Fibroblast of upper back skin (primary cell): ENCODE measurements at places on chromosomes 7 and 10.

DNA sequence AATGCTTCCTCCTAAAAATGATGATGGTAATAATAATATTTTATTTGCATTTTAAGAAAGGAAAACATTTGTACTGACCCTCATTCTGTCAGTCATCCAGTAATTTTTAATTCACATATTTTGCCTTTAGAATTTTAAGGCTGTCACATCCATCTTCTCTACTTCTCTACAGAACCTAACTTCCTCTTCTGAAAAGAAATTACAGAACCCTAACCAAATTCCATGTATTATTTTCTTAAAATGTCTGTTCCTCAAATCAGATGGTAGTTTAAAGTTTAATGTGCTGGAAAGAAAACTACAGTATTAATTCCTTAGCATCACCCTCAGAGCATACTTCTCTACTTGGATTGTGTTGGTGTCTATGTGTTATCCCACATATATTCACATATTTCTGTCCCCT, 9.0 kb downstream of the PIK3CG start:
- DNase-seq = no peak

- no peak for DNase-seq
These were observed 130.5 kb upstream of the UNC5B start for GRCh38 chr10:71081912-71082311.

DNA sequence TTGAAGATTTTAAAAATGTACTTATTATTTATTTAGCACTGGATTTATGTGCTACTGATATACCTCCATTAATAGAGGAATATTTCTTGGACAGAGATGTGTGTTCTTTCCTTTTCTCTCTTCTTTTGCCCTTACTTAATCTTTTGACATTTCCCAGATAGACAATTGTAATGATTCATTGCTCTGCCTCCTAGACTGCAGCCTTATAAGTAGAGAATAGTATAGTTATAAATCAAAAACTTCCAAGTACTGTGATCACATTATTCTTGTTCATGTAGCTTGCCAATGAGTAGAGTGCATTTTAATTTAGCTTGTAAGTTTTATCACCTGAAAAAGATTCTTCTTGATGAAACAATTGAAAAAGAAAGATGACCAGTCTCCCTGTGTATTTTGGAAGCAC, 47.6 kb downstream of the CASD1 start:
- DNase-seq = no peak

DNA sequence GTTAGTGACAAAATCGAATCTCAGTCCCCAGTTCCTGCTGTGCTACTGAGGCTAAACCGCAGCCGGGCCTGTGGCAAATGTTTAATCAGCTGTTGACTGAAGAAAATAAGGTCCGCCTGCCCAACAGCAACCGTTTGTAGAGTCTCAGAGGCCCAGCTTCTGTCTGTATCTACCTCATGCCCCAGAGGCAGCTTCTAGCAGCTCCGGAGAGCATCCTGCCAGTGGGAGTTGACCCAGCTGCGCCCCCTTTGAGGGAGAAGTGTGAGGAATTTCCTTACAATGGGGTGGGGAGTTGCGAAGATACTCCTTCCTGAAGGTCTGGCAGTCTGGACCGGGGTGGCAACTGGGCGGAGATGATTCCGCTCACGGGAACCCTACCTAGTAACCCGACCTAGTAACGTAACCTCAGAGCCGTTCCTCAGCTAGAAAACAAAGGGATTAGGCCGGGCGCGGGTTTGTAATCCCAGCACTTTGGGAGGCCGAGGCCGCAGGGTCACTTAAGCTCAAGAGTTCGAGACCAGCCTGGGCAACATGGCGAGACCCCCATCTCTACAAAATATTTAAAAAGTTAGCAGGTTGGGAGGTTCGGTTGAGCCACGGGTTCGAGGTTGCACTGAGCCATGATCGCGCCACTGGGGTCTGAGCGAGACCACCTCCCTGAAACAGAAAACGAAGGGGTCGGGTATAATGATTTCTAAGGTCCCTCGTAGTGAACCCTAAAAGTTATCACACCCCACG, 846 bp upstream of the ZNF775 start:
- DNase-seq = peak; percentile 74

DNA sequence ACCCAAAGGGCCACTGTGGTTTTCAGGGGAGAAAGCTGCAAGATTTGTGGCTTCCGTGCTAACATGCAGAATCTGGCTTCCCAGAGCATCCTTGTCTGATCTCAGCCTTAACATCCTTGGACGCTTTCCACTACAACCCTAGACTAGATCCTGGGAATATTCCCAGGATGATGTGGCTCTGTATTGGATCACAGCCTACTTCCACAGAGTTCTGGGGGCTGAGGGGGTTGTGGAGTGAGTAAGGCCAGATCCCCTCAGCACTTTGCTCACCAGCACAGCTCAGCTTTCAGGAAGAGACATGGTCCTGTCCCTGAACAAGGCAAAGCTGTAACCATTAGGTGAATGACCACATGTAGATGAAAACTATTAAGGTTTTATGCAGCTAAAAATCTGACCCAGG, 241.3 kb upstream of the MYO3A start:
- DNase-seq = no peak

DNA sequence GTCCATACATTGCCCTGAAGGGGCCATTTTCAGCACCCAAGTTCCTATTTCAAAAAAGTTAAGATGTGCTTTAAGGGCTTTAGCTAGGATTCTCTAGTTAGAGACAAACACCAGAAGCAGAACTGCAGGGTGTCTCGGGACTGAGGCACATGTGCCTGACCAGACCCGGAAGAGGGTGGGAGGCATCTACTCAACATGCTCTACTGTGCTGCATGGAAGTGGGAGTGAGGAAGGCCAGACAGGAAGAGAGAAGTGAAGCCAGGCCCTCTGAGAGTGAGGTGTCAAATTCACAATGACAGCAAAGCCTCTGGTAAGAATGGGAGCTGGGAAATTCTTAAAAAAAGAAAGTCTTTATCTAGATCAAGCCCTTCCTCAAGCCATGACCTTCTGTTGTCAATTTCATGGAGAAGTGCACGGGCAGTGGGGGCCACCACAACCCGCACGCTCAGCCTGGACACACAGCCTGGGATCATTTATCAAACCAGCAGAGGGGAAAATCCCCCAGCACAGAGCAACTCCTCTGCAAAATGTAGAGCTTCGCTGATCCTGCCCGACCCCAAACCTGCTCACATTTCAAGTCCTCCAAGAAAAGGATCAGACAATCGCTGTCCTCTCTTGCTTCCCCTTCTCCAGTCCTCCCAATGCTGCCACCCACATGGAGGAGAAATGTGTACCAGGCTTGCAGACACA, 38.7 kb downstream of the PLXNA4 start:
- DNase-seq = peak; percentile 6

DNA sequence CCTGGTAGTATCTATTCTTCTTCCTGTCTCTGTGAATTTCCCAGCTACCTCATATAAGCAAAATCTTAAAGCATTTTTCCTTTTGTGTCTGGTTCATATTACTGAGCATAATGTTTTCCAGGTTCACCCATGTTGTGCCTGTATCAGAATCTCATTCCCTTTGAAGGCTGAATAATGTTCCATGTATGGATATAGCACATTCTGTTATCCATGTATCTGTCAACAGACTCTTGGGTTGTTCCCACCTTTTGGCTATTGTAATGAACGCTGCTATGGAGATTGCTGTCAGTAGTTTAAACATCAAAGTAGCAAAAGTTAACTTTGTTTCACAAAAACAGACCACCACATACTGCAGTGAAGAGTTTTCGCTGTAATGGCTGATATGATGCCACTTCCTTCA, 99.9 kb downstream of the NSUN6 start:
- DNase-seq = no peak

GRCh38 chr10:113221756-113222168, 271.7 kb downstream of the TCF7L2 start:
- peak; percentile 79 for DNase-seq

DNA sequence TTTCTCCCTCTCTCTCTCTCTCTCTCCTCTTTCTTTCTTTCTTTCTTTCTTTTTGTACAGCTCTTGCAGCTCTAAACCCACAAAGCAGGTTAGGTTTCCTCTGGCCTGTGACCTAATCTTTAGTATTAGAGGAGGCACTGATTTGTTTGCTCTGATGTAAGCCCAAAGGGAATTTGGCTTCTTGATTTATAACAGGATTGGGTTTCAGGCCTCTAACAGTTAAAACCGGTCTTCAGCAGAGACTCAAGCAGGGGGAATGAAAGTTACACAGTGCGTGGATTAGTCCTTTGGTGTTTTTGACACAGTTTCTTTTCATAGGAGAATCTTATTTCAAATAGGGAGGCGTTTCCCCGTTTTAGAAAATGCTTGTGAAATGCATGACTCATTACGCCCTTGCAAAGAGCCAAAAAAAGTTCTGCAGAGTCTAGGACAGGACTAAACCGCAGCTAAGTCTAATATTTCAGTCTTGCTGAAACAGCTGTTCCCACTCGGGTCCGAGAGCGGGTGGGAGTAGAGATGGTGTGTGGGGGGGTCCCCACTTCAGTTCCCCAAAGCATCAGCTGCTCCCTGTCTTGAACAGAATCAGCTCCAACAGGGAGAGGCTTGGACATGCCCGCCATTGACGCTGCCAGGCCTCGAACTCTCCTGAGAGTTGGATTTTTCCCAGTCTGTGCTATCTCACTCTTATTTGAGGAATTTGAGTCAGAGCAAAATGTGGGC, 296.5 kb upstream of the PITRM1 start:
- DNase-seq = peak; percentile 97

- DNase-seq = no peak
These were observed 517 bp downstream of the ITGB1 start for GRCh38 chr10:32957341-32958084.

- no peak for DNase-seq
These were observed 35.5 kb downstream of the CLIP2 start for GRCh38 chr7:74324531-74325209.

- no peak for DNase-seq
These were observed 4.9 kb upstream of the BLOC1S2 start for GRCh38 chr10:100291356-100291755.

GRCh38 chr7:50664461-50664922, 99.3 kb upstream of the DDC start:
- peak; percentile 66 for DNase-seq

DNA sequence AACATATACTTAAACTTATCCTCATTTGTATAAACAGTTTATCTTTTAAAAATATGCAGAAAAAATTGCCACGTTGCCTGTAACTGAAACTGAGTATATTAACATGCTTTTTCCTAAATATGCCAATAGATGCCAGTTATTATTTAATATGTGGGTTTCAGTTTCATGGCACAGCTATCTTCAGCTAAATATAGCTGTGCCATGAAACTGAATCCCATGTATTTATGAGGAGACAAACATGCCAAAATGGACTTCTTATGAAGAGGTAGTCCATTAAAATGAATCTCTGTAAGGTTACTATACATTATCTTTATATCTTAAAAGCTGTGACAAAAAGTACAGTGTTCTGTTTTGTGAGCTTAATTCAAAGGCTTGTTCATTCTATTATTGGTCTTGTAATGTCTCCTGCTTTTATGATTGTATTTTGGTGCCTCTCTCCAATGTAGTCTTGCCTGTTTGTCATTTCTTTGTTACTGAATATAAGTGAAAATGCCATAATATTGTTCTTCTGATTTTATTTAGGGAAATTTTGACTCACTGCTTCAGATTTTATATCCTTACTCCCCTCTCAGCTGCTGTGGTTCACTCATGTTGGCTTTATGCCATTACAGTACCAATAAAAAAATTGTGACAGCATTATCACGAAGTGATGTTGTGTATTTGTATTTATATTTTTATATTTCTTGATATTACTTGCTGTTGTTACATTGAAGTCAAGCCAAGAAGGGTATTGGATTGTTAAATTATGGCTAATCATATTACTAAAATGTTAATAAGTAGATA, 34.3 kb upstream of the CACNA2D1 start:
- no peak for DNase-seq

DNA sequence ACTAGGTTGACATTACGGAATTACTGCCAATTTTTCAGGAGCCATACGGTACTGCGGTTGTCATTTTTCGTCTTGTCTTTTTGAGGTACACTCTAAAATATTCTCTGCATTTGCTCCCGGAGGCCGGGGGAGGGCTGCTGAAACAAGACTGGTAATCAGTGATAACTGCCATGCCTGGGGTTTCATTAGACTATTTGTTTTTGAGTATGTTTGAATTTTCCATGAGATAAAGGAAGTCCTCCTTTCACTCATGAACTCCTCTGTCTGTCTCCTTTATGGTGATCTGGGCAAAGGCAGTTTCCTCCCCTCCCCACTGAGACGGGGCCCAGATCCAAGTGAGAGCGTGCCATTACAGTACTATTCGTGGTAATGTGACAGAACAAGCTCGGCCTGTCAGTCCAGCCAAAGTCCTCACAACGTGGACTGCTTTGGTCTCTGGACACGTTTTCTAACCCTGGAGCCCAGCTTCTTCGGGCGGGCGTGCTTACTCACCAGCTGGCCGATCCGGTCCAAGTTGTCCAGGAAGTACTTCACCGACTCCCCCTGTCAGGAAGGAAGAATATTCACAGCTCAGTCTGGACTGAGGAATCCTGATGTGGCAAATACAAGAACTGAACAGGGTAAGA, 45.1 kb downstream of the AMZ1 start:
- DNase-seq = peak; percentile 17

- peak; percentile 74 for DNase-seq
These were observed 1.8 kb downstream of the TNRC18 start for GRCh38 chr7:5421714-5422395.

DNA sequence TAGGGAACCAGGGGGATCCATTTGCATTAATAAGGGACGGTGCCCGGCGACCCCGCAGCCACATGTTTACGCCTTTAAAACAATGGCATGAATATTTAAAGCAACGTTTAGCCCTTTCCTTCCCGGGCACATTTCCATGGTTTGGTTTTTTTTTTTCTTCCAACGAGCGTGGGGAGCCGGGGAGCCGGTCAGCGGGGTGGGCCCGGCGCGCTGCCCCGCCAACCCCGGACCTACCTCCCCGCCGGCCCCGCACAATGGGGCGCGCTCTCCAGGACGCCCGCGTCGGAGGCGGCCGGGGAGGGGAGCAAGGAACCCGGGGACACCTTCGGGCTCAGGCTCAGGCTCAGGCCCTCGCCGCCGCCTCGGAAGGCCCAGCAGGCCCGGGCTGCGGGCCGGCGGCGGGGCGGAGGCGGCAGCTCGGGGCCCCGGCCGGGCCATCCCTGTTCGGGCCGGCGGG, 1.0 kb downstream of the SEPHS1 start:
- peak; percentile 16 for DNase-seq

DNA sequence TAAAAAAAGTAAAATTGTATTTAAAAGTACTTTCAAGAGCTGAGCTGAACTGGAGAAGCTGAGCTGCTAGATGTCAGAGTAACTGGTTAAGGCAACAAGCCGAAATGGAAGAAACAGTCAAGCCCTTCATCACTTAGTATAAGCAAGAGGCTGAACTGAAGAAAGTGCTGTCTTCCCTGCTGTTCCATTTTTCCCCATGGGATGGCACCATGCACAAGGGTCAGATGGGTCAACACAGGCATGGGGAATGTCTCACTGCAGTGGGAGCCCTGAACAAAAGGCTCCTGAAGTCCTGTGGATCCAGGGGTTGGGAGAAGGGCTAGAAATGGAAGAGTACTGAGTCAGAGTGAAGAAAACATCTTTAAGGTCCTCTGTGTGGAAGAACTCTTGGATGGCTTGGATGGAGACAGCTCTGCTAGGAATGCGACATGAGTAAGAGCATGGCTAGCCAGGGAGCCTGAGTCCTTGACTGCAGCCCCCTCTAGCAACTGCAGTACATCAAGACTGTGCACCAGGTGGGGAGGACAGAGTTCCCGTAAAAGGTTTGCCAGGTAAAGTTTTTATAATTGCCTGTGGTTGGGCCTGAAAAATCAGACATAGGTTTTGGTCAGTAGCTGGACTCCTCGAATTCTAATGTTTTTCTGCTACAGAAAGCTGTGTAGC, 348.3 kb downstream of the GPR158 start:
- DNase-seq = peak; percentile 10

GRCh38 chr7:7352845-7353244, 170.5 kb downstream of the C1GALT1 start:
- no peak for DNase-seq

- no peak for DNase-seq
These were observed 316.0 kb downstream of the GFRA1 start for GRCh38 chr10:115957012-115957399.
